ENCODE measurements at places on chromosomes 4 and X. TPM values are rescaled to one million over a fixed set of nuclear protein-coding genes. Genes with fewer than 3 reads are reported as not detected.

- DNase-seq = no peak
Observed at GRCh38 chr4:186297013-186297645, 31.1 kb downstream of the F11 start.

DNA sequence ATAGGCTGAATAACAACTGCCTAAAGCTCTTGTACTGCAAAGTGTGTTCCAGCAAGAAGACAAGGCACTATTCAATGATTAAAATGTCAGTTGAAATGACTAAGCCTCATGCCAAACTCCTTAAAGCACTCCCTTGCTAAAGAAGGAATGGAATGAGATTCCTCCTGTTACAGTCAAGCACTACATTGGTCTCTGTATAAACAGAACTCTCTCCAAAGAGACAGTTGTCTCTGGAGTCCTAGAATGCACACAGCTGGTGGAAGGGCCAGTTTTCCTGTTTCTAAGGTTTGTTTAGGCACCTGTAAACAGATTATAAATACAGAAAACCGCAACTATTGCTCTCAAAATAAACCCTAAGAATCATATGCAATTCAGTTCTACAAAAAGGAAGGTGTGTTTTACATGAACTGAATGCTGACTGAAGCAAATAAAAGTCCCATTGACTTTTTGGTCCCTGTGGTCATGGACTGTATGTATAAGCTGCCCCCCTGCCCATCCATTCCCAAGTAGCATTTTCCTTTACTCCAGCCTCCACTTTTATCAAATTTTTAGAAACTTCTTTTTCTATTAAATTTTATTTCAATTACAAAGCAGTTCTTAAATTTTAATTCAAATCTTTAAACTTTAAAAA, 47.0 kb downstream of the FAT1 start:
- no peak for DNase-seq

DNA sequence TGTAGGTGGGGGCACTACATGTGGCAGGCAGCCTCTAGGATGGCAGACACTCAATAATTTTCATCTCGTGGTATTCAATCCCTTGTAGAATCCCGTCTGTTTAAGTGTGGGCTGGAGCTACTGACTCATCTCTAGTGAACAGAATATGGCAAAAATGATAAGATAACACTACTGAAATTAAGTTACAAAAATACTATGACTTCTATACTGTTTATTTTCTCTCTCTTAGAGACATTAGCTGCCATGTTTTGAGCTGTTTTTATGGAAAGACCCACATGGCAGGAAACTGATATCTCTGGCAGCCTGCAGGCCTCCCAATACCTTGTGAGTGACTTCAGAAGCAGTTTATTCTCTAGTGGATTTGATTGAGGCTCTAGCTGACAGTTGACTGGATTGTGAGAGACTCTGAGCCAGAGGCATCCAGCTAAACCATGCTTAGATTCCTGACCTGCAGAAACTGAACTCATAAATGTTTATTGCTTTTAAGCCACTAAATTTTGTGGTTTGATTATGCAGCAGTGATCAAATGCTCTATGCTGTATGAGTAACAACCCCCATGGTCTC, 298.8 kb upstream of the CTSO start:
- DNase-seq = no peak

DNA sequence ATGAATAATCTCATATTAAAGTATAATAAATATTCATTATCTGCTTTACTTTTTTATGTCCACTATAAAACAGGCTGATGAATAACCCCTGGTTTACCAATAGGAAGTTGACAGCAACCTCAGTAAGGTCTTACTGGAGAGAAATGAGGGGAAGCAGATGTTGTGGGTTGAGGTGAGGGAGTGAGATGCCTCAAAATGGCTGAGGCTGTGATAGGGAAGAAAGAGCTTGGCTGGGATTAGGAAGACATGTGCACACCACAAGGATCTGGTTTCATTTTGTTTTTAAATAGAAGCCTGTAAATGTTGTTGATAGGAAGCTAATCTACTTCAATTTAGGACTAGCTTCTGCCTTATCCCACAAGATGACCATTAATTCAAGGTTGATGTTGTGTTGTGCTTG, 14.4 kb upstream of the CYBB start:
- no peak for DNase-seq

GRCh38 chr4:56874923-56875322, 32.8 kb upstream of the REST start:
- DNase-seq = no peak

- no peak for DNase-seq
Observed at GRCh38 chr4:98377559-98377958, 116.4 kb downstream of the RAP1GDS1 start.

DNA sequence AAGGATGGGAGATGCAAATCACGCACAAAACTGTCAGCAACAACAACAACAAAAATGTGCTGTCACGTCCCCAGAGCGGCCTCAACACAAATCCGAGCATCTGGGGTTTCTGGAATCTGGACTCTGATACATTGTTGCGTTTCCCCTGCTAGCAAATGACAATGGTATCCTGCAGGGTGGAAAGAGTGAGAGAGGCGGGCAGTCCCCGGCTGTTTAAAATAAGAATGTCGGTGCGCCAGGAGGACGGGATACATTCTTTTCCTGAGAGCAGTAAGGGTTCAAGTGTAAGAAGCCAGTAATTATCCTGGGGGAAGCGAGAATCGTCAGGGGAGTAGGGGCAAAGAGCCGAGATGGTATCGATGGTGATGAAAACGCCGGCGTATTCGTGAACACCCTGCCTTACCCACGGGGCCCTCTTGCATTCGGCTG, 310.2 kb downstream of the ASMT start:
- no peak for DNase-seq

- no peak for DNase-seq
Observed at GRCh38 chrX:40933706-40934425, 151.4 kb upstream of the USP9X start.

DNA sequence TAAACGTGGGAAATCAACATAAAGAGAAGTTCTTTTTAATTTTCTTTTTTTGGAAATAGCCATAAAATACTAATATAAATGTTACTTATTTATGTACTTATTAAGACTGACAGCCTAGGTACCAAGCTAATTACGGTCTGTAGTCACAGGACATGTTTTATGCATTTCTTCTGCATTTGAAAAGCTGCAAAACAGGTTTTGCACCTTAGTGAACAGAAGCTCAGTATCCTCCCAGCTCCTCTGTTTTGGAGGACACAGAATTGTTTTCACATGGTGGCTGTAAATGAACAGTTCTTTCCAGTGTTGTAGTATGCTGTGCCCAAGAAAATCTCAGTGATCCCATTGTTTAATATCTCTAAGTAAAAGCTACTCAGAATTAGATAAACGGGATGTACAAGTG, 1788.0 kb upstream of the TENM3 start:
- DNase-seq = no peak

DNA sequence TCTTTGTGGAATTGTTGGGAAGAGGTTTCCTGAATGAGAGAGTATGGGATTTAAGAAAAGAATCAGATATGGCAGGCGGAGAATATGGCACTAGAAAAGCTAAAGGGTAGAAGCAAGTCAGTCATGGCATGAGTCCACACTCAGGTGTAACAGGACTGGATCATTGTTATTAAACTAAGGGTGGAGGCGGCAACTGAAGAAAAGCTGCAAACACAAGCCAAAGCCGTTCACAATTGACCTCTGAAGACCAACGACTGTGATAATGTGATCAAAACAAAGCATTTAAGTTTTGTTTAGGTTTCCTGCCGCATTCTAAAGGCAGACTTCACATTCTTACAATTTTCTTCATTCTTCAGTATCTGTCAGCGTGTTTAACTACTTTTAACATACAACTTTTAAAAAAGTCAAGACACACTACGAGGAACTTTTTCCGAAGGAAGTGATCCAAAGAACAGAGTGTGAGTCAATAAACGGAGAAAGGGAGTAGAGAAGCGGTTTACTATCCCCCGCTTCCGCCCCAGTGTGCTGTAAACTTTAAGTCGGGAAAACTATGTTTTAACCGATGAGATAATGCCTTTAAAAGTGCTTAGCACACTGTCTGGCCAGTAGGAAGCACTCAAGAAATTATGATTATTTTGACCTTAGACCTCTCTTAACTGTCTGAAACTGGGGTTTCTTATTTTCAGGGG, 909 bp upstream of the SLAIN2 start:
- peak; percentile 56 for DNase-seq

The GYG2 gene
- 12.8 TPM for total RNA-seq

The PRRG3 gene
- total RNA-seq = 0.96 TPM

The NEIL3 gene
- 6.1 TPM for total RNA-seq

The LARP1B gene
- 28.8 TPM for total RNA-seq

The RAB9B gene
- 0.54 TPM for total RNA-seq

The ASB12 gene
- total RNA-seq = 0.40 TPM

All from colonic mucosa (tissue), 4 donors.